ENCODE measurements at places on chromosomes 12 and 14. TPM values are rescaled to one million over a fixed set of nuclear protein-coding genes. Genes with fewer than 3 reads are reported as not detected.

Gene ITPR2
- 16.5 TPM for polyA plus RNA-seq

Gene AQP2
- polyA plus RNA-seq = 50.4 TPM

Gene SCAF11
- 142 TPM for polyA plus RNA-seq

Gene OR5AU1
- 0.05 TPM for polyA plus RNA-seq

Gene IAPP
- polyA plus RNA-seq = not detected

Gene NFATC4
- polyA plus RNA-seq = 70.3 TPM

Gene IGFBP6
- polyA plus RNA-seq = 10.5 TPM

Gene GZMB
- 0.55 TPM for polyA plus RNA-seq

Gene PKP2
- polyA plus RNA-seq = 25.4 TPM

Gene CLEC2D
- 30.5 TPM for polyA plus RNA-seq

Gene SGPP1
- polyA plus RNA-seq = 29.1 TPM

Gene KLRG1
- polyA plus RNA-seq = 3.1 TPM

Gene KCNC2
- polyA plus RNA-seq = 0.55 TPM

Gene SERPINA10
- 0.23 TPM for polyA plus RNA-seq

Gene FITM1
- 1.1 TPM for polyA plus RNA-seq

Gene TMEM30B
- polyA plus RNA-seq = 11.3 TPM

Measured in left kidney (tissue), 8 donors.